HuH-7.5 (cell line): ENCODE measurements at places on chromosomes 6 and 20.

DNA sequence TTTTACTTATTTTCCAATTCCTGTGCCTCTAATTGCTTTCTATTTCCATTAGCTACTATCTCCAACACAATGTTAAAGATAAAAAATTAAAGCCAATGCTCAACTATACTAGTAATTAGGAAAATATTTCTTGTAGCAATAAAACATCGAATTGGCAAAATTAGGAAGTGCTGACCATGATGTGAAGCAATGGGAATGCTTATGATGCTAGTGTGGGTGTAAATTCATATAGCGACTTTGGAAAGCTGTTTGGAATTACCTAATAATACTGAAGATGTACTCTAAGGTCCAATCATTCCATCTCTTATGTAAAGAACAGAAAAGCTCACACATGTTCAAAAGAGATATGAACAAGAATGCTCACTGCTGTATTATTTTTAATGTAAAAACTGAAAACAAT is 78.2 kb downstream of the UBE3D start:
- no peak for DNase-seq

GRCh38 chr20:23644164-23644563 is 6.4 kb upstream of the CST3 start:
- no peak for DNase-seq

DNA sequence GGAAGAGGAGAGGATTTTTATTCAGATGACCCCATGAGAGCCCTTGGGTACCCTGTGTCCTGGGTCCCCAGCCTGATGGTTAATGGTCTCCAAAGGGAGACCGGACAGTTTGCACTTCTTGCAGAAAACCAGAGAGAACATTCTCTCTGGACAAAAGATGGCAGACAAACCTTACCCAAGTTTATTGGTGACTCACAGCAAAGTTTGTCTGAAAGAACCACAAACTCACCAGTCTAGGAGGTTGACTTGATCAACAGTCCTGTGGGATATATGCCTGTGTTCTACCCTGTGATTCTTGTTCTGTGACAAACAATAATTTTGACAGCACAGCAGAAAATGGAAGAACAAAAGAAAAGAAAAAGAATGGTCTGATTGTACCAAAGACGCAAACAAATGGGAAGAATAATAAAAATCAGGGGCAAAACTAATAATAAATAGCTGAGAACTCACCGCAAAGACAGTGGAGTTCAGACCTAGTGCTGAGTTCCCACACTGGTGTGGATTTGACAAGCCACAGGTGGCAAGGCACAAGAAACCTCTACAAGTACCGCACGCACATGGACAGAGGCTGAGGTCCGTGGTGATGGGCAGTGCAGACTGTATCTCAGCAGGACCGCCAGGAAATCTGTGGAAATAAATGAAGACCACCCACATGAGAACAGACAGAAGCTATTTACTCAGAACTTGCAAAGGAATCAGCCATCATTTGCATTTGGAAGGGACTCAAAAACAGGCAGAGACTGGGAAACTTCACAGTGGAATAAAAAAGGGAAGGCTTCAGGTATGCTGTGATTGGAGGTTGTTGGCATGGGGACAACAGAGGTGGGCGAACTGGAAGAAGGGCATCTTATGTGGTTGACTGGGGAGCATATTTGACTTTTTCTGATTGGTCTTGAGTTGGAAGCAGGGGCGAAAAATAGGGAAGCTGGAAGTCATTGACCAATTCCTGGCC is 246.3 kb upstream of the RNF24 start:
- no peak for DNase-seq

DNA sequence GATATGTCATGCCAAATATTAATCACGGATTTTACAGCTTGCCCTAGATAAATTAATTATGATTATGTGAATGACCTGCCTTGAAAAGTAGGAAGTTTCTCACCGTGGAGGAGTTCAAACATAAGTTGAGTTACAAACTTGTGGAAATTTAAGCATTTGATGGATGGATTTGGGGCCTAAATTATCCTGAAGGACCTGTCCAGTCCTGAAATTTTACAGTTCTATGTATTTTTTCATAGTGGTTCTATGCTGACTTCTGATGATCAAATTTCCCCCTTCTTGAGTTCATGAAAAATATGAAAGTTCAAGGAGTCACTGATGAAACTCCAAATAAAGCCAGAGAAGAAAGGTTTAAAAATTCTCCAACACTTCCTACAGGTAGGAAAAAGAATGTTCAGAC is 178.6 kb downstream of the SLC35F1 start:
- DNase-seq = no peak

DNA sequence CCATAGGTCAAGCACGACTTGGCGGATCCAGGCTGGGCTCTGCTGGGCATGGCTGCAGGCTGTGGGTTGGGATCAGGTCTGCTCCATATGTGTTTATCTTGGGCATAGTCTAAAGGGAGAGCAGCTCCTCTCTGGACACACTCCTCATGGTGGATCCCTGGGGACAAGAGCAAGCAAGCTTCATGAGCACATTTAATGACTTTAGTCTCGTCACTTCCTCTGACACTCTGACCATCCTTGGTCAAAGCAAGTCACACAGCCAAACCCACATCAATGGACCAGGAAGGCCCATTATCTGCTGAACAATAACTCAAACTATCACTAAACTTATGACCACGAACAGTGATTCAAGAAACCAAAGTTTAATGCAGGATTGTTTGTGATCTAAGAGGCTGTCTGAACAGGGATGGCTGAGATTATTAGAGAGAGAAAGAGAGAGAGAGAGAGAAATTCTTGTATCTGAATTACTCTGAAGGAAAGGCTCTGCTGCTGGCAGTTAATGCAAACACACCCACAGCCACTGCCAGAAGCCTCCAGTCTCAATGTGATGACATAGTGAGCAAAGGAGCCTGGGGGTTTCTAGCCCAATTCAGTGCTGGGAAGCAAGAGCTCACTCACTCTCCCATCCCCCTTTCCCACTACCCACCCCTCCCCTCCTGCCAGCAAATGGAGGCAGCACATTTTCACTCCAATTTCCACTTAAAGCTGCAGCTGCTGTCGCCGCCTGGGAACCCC is 490.2 kb upstream of the SULF2 start:
- DNase-seq = no peak

DNA sequence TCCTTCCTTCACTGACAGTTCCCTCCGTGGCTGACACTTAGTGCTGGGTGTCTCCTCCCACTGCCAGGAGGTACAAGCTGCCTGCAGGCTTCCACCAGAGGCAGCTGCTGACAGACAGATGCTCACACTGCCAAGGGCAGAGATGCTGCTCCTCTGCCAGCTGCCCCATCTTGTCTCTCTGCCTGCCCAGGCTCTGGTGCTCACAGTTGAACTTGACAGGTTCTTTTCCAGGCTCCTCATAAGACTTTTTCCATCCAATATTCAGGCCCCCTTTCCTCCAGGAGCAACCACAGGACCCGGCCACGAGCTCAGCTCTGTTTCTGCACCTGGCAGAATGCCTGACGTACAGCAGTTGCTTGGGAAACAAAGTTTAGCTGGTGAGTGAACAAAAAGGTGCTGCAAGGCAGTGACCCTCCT is 79.8 kb downstream of the PSMB1 start:
- DNase-seq = no peak

GRCh38 chr6:159832946-159833345 is 32.9 kb downstream of the PNLDC1 start:
- no peak for DNase-seq

- DNase-seq = no peak
Measured at GRCh38 chr6:47262231-47262630, 47.5 kb downstream of the TNFRSF21 start.

GRCh38 chr20:36307412-36308325 is 1.5 kb downstream of the DLGAP4 start:
- DNase-seq = no peak

DNA sequence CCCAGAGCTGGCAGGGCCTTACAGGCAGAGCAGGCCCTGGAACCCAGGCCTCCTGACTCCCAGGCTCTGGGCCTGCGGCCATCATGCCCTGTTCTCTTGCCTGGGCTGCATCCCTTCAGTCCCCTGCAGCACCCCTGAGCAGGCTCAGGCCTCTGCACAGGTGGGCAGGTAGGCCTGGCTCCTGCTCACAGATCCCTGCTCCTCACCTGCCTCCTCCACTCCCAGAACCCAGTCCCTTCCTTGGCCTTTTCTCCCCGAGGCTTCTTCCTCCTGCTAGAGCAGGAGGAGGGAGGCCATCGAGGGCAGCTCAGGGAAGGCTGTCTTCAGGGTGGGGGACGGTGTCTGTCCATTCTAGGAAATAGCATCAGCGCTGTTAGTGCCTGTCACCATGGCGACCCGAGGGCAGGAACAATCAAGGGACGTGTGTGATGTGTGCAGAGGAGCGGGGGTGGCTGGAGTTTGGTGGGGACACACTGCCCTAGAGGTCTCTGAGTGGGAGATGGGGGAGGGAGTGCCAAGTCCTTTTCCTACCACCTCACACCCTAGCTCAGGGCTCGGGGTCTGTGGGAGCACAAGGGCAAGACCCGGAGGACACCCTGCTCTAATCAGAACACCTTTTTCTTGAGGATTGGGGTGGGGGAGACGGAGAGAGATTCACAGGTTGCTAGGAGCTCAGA is 26.6 kb downstream of the GLP1R start:
- no peak for DNase-seq

GRCh38 chr20:54792688-54793087 is 317.3 kb downstream of the DOK5 start:
- DNase-seq = no peak

DNA sequence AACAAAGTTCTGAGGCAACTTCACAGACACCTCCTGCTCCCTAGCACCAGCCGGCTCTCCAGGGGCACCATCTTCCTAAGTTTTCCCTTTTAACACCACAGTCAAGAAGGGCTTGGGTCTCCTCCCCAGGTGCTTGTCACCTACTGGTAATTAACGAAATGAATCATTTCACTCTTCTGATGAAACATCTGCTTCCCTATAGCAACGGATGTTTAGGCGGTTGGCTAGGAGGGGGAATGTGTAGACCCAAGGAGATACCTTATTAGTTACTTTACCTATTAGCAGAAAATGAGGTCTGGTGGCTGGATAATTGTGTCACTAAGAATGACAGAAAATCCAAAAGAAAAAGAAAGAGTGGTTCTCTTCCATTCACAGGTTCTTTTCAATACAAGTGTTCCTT is 46.3 kb upstream of the FABP7 start:
- no peak for DNase-seq

- no peak for DNase-seq
Measured at GRCh38 chr6:138654715-138655634, 118.6 kb upstream of the CCDC28A start.

DNA sequence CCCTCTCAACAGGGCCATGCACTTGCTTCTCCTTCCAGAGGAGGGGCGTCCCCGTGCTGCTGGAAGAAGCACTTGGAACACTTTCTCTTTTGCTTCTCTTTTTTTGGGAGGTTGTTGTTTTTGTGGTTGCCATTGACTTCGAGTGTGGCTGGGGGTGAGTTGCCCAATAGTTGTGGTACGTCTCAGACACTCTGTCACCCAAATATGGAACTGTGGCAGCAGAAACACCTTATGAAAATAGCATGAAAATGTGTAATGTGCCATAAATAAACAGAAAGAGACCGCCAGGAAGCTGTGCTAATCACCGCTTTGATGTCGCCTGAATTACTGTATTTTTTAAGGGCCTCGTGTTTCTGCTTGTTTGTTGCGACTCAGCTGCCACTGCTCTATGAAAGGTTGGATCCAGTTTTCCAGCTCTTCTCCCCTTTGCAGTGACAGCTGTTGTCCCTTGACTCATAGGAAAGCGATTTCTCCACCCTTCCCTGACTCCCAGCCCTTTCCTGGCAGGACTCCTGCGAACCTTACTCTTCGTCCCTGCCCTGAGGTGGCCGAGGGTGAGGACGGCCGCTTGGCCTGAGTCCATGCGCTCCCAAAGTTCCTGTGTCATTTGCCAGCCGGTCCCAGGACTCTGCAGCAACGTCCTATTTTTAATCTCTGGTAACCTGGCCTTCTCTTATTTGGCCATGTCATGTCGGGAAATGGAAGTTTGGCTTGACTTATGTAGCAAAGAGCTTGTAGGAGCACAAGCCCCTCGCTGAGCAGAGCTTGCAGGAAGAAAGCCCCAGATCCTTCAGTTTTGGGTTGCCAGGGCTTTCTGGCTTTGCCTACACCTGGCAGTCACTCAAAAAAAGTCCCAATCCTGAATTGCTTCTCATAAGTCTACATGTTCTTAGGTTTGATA is 694.6 kb downstream of the QKI start:
- no peak for DNase-seq

DNA sequence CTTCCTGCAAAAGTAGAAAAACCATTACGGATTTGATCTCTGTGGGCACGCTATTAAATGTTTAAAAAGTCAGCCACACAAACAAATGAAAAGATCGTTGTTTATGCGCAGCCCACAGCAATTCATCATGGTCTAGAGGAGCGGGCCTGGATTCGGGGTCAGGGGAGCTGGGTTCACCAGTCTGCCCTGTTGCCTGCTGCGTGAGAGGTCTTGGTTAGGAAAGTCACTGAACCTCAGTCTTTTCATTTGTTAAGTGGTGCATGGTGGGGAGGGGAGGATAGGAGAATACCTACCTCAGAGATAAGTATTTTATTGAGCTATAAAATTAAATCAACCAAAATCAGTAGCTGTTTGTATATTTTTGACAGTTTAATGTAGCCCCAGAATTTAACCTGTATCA is 47.3 kb upstream of the FYN start:
- no peak for DNase-seq

DNA sequence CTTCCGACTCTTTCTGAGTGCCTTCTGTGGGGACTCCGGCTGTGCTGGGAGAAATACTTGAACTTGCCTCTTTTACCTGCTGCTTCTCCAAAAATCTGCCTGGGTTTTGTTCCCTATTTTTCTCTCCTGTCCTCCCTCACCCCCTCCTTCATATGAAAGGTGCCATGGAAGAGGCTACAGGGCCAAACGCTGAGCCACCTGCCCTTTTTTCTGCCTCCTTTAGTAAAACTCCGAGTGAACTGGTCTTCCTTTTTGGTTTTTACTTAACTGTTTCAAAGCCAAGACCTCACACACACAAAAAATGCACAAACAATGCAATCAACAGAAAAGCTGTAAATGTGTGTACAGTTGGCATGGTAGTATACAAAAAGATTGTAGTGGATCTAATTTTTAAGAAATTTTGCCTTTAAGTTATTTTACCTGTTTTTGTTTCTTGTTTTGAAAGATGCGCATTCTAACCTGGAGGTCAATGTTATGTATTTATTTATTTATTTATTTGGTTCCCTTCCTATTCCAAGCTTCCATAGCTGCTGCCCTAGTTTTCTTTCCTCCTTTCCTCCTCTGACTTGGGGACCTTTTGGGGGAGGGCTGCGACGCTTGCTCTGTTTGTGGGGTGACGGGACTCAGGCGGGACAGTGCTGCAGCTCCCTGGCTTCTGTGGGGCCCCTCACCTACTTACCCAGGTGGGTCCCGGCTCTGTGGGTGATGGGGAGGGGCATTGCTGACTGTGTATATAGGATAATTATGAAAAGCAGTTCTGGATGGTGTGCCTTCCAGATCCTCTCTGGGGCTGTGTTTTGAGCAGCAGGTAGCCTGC is 4.8 kb downstream of the PIM1 start:
- no peak for DNase-seq

- no peak for DNase-seq
Measured at GRCh38 chr20:4111440-4112411, 96.4 kb upstream of the RNF24 start.

DNA sequence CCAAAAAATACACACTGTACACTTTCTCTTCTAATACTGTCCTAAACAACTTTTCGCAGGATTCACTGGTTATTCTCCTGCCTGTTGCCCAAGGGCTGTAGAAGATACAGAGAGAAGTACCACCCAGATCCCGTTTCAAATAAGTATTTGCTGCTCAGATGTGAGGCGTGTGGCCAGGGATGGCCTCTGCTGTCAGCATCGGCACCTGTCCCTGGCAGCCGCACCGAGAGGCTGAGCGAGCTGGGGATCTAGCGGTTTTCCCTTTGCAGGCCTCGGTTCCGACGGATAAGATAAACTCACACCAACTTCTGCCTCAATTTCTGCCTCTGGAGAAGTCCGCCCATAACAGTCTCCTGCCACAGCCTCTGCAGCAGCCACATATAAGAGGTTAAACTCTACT is 685.2 kb upstream of the AGPAT4 start:
- no peak for DNase-seq
